ENCODE measurements at places on chromosomes 13 and 19.
A peak's percentile ranks its signal among the peaks of the same experiment; 100 is the strongest.

DNA sequence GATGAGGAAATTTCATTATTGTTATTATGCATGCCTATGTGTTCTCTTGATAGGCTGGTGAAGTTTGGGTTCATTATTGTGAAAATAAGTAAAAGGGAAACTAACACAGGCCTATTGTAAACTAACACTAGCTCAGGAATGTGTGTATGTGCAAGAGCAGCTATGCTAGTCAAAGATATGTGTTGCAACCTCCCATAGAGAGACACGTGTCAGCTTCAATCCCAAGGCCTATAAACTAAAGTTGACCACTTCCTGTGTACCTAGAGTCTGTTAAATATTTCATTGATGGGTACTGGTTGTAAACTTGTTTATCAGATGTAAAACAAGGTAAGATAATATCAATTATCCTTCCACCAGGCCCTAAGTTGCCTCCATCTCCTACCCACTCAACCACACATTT, 44.7 kb upstream of the ZNF30 start:
- DNase-seq = no peak

- no peak for DNase-seq
Observed at GRCh38 chr19:51123802-51124201, 904 bp upstream of the SIGLEC9 start.

DNA sequence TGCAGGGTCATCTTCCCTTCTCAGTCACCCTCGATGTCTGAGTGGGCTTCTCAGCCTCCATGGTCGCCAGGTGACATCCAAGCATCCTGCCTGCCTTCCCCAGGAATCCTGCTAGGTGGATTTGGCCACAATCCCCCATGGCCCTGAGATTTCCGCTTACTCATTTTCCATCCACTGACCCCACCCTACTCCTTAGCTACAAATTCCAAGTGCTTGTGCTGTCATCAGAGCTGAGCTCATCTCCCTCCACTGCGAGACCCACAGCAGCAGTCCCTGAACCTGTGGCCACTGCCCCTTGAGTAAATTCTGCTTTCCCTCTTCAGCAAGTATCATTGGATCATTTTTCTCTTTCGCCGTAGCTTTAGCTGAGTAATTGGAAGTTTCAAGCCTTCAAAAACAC, 90.5 kb upstream of the ANKRD10 start:
- DNase-seq = no peak

DNA sequence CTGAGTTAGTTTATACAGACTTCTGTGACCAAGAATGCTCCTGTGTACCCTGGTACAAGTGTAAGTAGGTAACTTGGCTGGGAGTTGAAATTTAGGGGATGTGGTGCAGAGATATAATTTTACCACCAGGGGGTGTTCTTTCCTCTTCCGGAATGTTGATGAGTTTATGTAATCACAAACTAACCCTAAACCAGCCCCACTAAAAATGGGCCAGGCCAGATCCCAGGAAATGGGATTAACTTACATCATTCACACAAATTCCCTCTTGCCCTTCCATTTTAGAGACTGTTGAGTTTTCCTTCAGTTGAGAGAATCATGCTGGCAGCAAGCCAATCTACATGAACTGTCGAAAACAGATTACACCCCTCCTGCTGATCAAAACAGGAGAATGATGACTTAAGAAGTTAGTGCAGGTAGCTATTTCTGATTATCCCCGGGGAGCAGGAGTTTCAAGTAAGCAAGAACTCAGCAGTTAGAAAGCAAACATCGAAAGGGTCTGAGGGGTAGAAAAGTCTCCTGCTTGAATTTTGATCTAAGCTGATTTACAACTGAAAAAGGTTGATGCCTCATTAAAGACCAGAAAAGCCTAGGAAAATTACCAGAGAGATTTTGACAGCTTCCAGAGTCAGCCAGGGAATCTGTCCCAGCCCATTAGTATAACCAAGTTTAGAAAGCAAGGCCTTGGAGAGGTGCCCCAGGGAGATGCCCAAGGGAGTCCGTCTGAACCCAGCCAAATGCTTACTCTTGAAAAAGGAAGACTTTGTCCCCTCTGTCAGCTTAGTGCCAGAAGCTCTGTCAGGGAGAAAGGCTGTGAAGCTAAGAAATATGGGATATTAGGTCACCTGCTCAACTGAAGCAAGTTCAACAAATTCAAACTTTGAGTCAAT, 32.3 kb upstream of the MED4 start:
- DNase-seq = peak; percentile 66

Measured in activated CD4-positive, alpha-beta T cell treated with anti-CD3 and anti-CD28 coated beads, Interleukin-2, amount 50 U/mL, for 16 hours (primary cell).